ENCODE measurements at places on chromosomes 3 and 15.

- no peak for DNase-seq
Observed at GRCh38 chr3:177835917-177836316, 638.6 kb upstream of the TBL1XR1 start.

DNA sequence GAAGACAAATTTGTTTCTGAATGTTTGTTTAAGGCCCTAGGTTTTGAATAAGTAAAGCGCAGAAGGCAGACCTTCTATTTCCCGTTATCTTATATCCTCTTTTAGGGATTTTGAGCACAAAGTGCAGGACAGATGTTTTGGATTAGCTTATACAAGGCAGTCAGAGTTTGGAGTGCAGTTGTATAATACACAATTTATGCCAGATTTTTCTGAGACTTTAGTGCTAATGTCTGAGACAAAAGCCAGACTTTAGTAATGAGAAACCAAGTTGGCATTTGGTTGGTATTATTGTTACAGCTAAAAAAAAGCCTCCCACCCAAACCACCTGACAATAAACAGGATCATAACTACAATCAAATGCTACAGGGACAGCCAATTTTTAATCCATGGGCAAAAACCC is 309.9 kb upstream of the SATB1 start:
- no peak for DNase-seq

GRCh38 chr15:56950979-56951378 is 32.5 kb downstream of the TCF12 start:
- no peak for DNase-seq

DNA sequence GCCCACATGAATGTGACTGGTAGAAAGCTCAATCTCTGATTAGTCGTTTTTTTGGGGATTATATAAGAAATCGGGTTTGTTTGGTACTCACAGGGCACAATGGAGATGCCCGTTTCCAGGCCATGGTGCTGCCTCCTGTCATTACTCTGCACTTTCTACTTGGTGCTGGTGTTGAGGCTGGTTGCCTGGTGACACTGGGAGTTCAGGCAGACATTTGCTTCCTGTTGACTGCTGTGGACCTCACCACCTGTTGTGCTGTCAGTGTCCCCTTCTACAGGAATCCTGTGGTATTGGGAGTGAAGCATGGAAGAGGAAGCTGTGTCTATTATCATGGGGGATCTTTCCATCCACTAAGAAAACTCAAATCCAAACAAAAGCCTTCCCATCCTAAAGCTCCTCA is 227.2 kb upstream of the TBL1XR1 start:
- no peak for DNase-seq

DNA sequence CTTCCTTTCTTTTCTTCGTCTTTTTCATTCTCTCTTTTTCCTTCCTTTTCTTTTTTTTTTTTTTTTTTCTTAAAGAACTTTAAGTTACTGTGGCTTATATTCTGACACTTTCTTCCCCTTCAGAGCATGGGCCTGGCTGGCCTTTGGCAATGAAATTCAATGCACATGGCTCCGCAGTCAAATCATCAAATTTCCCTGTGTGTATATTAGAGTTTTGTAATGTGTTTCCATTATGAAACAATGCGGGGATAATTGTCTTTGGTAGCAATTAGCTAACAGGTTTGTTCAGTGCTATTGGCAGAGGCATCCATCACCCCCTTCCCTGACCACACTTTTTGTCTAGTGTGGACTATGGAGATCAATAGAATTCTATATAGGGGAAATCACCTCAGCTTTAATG is 80.5 kb downstream of the CDIN1 start:
- no peak for DNase-seq

DNA sequence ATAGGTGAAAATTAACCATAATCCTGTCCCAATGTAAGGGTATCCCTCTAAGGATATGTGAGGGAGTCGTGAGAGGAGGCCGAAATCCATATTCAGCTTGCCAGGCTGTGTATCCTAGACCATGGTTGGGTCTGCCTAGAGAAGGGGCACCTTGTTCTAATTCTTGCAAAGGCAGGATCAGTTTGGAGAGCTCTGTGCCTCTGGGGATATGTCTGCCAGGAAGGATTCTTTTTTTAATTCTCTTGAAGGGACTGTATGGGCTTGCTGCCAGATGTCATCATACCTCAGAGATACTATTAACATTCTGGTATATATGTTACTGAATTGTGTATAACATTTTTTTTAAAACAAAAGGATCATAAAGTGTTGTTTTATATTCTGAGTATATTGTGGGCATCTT is 2.4 kb downstream of the ATP1B3 start:
- no peak for DNase-seq

DNA sequence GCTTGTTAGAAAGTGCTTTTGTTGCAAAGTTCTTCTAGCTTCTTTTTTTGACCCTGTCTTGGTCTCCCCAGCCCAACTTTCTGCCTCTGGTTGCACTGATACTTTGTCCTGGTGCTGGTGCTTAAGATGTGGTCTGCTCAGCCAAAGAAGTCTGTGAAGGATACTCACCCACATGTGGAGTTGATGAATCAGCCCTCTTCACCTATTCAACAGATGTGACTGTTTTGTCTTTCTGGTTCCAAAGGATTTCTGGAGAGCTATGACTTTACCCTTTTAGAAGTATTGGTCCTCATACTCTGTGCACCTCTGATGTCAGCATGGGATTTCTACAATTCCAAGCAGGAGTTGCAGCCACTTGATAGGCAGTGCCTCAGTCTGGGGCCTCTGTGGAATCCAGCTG is 84.1 kb downstream of the PCCB start:
- no peak for DNase-seq

- DNase-seq: no peak
Observed at GRCh38 chr3:177640319-177640965, 443.2 kb upstream of the TBL1XR1 start.

GRCh38 chr3:34279901-34280300 is 481.5 kb downstream of the PDCD6IP start:
- DNase-seq: no peak

DNA sequence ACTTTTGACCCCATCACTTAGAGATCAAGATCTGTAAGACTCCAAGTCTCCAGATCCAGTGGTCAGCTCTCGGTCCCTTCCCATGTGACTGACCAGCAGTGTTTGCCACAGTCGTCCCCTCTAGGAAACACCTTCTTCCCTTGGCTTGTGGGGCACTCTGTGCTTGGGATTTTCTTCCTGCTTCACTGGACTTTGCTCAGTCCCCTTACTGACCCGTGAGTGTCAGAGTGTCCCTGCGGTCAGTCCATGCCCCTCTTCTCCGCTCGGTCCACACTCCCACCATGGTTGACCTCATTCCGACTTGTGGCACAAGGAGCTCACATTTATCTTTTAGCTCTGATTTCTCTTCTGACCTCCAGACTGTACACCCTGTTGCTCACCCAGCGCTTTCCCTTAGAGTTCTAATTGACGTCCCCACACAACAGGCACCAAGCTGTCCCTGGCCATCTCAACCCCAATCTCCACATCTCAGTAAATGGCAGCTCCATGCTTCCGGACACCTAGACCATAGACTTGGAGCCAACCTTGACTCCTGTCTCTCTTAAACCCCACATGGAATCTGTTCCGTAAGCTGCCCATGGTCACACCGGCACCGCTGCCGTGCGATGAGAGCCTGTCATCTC is 67.9 kb downstream of the APBA2 start:
- DNase-seq: no peak

DNA sequence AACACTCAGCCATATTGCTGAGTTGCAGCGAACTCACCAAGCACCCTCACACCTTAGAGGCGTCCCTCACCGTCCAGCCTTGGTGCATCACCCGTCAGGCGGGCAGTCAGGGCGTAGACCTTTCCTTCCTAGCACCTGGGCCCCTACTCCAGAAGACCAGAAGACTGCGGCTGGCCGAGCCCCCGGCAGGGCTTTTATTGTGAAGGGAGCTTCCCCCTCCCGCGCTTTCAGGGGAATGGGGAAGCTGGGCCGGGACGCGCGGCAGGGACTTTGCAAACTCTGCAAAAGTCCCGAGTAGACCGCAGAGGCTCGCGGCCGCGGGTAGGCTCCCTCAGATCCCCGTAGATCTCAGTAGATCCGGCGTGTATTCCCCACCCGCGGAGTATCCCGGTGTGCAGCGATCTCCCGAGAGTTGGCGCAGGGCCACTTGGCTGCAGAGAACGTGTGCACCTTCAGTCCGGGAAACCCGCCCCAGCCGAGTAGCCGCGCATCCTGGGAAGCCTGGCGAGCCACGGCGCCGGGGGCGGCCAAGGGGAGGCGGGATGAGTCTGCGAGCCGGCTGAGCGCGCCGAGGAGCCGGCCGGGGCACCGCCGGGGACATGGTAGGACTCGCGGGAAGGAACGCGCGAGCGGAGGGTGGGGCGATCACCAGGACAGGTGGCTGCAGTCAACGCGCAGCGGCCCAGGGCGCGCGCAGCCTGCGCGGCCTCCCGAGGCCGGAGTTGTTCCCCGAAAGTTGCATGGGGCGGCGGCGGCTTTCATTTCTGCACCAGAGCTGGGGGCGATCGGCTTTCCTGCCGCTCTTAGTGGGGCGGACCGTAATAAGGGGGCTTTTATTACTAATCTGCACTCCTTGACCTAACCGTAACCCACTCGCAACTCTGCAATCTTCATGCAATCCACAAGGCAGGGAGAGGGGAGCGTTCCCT is at the start of gene GASK1A:
Gene GASK1A (plus strand): TSS at position 268 of the 929 bp plus-strand sequence. CDS start 332 bp downstream, at position 600.
- DNase-seq: peak; percentile 42

DNA sequence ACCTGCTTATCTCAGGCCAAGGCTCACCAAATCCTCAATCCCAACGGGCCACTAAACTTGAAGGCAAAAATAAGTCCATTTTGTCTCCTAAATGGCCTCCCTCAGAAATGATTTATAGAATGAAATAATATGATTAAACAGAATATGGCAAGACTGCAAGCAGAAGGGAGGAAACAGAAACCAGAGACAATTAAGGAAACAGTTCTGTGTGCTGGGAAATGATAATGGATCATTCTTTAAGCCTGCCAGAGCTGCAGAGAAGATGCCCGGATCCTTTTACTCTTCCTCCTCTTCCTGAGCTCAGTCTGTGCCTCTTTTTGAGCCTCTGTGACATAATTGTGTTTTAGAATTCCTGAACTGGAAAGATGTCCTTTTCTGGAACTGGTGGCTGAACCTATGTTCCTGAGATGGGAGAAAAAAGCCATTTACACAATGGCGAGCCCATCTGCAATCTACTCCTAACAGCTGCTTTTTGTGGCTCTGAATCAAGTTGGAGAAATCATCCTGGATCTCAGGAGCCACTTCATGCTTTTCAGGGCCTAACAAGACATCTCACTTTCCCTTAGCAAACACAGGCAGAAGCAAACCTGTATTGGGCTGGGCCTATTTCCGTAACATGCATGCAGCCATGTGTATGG is 2.8 kb upstream of the ABHD2 start:
- DNase-seq: no peak

- no peak for DNase-seq
Observed at GRCh38 chr3:120471643-120472042, 20.9 kb upstream of the FSTL1 start.

DNA sequence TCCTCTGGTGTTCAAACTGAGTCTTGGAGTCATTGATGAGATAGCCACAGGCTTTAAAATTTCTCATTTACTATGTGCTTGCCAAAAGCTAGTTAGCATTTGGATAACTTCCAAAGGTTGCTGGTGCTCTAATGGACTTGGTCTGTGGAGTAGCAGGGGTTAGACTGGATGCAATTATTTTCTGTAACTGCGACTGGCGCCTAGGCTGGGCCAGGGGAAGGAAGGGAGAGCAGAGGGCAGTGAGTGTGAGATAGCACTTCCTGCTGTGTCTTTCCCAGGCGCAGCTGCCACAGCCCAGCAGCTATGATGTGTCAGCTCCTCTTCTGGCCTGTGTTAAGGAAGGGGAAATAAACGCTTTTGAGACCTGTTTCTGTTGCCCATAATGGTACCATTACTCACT is 98.6 kb downstream of the MYRIP start:
- DNase-seq: no peak

DNA sequence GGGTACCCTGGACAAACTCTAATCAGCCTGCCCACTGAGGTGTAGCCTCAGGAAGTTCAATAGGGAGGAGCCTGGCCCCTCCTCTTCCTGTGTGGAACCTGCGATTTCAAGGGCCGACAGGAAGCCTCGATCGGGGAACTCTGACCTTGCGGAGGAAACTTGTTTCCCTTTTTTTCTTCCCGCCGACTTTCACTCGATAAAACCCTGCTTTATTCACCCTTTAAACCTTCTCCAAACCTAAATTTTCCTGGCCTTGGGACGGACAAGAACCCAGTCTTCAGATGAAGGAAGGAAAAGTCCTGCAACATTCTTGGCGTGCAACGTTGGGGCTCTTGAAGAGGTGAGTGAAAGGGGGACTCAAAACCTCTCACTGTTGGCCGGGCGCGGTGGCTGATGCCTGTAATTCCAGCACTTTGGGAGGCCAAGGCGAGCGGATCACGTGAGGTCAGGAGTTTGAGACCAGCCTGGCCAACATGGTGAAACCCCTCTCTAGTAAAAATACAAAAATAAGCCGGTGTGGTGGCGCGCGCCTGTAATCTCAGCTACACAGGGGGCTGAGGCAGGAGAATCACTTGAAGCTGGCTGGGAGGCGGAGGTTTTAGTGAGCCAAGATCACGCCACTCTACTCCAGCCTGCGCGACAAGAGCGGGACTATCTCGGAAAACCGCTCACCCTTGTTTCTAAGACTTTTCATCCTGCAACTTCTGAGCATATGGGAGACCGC is 208.2 kb downstream of the ZNF385D start:
- DNase-seq: no peak

DNA sequence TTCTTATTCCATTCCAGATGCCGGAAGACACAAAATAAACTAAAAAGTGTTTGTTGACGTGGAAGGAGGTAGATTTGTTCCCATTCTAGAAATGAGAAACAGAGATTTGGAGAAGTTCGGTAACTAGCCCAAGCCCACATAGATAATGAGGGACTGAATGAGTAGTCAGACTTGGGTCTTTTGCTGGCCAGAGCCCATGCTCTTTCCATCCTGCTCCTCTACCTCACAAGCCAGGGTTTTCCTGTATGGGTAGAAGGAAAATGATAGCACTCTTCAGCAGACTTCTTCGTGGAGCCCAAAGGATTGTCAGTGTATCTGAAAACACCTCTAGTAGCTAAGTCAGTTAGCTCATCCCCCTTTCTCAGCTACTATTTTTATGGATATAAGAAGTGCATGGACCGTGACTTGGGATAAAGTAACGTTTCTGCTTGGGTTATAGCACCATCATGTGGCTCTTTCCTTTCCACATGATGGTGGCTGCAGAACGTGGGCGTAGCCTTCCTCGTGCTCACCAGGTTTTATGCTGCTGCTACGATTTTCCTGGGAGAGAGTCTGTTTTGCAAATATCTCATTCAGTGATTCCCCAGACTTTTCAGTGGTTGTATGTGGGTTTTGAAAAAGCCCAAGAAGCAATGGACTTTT is 84.6 kb downstream of the DGKG start:
- no peak for DNase-seq

GRCh38 chr15:74131628-74132413 is 1.4 kb downstream of the ISLR2 start:
- no peak for DNase-seq

- no peak for DNase-seq
Observed at GRCh38 chr3:150376001-150376848, 31.9 kb upstream of the TSC22D2 start.
